Epithelial cell of alveolus of lung (primary cell): ENCODE measurements at places on chromosomes 5 and 9. TPM values are rescaled to one million over a fixed set of nuclear protein-coding genes. Genes with fewer than 3 reads are reported as not detected.

The SLC6A18 gene
- total RNA-seq = not detected in 2 replicates

The IARS1 gene
- 63.4 and 242 TPM in 2 replicates for total RNA-seq

The NR6A1 gene
- total RNA-seq = 0.52 TPM in 1 of 2 replicates, not detected in the other

The TESK1 gene
- total RNA-seq = 11.9 and 13.4 TPM in 2 replicates

The KCNIP1 gene
- not detected in 2 replicates for total RNA-seq

The SPATA31A3 gene
- not detected in 2 replicates for total RNA-seq

The DPYSL3 gene
- total RNA-seq = 22.3 and 151 TPM in 2 replicates

The LRRC19 gene
- not detected in 2 replicates for total RNA-seq

The SCGB3A2 gene
- not detected in 2 replicates for total RNA-seq

The ANKRD18B gene
- total RNA-seq = under 0.01 and 0.13 TPM in 2 replicates

The TTC16 gene
- not detected in 2 replicates for total RNA-seq

The SOHLH1 gene
- not detected in 2 replicates for total RNA-seq

The CYSRT1 gene
- under 0.01 and 1.9 TPM in 2 replicates for total RNA-seq

The FRRS1L gene
- 0.13 and 1.8 TPM in 2 replicates for total RNA-seq

The RAI14 gene
- 52.1 and 224 TPM in 2 replicates for total RNA-seq

The DMRT3 gene
- total RNA-seq = not detected in 2 replicates

The TMEM174 gene
- not detected in 2 replicates for total RNA-seq

The RIGI gene
- total RNA-seq = 2.8 and 15.3 TPM in 2 replicates

The GPR150 gene
- total RNA-seq = 0.80 and 1.0 TPM in 2 replicates

The GAPT gene
- not detected in 2 replicates for total RNA-seq

The PCDH12 gene
- total RNA-seq = 0.64 and 1.3 TPM in 2 replicates

The TAF11L10 gene
- total RNA-seq = not detected in 2 replicates

The IL13 gene
- total RNA-seq = not detected in 2 replicates

The FBXO38 gene
- 25.7 and 51.1 TPM in 2 replicates for total RNA-seq

The PCDHGA5 gene
- 0.13 and 1.3 TPM in 2 replicates for total RNA-seq

The B4GALT1 gene
- total RNA-seq = 80.2 and 111 TPM in 2 replicates

The COL15A1 gene
- 11.3 and 18.0 TPM in 2 replicates for total RNA-seq

The BRINP1 gene
- total RNA-seq = 0.48 TPM in 1 of 2 replicates, not detected in the other

The SWI5 gene
- 29.1 and 45.1 TPM in 2 replicates for total RNA-seq

The GRM6 gene
- total RNA-seq = not detected in 2 replicates

The IL5 gene
- total RNA-seq = not detected in 2 replicates

The BHMT gene
- total RNA-seq = 0.52 TPM in 1 of 2 replicates, not detected in the other

The FGF18 gene
- not detected in 2 replicates for total RNA-seq

The SEC61B gene
- 169 and 249 TPM in 2 replicates for total RNA-seq

The SH3TC2 gene
- 0.48 and 0.52 TPM in 2 replicates for total RNA-seq

The NTRK2 gene
- not detected in 2 replicates for total RNA-seq

The PCDHGC4 gene
- total RNA-seq = 0.13 and 3.1 TPM in 2 replicates

The IFNK gene
- total RNA-seq = not detected in 2 replicates

The SLC27A6 gene
- 1.6 and 1.8 TPM in 2 replicates for total RNA-seq

The CLTB gene
- 75.3 and 96.3 TPM in 2 replicates for total RNA-seq

The RGS3 gene
- total RNA-seq = 23.7 and 36.1 TPM in 2 replicates

The SLCO6A1 gene
- not detected in 2 replicates for total RNA-seq
